ENCODE measurements at places on chromosomes 7 and 10.

DNA sequence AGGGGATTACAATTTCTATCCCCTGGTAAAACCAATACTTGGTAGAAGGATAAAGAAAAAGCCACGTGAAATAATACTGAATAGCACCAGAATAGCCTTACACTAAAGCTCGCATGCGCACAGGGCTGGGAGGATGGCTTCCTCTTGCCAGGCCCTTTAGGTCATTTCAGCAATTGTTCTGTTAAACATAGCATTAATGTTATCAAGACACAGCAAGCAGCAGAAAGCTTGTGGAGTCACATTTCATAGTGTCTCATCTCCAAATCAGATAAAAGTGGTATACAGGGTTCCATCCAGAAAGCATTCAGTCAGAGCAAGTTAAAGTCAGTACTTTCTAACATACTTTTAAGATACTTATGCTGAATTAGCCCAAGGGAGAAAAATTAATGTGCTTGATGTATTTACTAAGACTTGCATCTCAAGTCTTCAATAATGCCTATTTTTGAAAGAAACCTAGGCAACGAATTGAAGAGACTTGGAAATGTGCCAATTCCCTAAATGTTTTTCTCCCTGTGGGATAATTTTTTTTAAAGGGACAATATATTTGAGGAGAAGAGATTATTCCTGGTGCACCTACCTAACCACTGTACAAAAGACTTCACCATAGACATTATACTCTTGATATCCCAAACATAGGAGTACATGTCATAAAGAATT lies 14.3 kb upstream of the NPM3 start:
- no peak for DNase-seq

GRCh38 chr10:4672201-4672600 lies 153.8 kb upstream of the AKR1E2 start:
- DNase-seq: no peak

- no peak for DNase-seq
Measured at GRCh38 chr7:121102619-121103018, 114.1 kb downstream of the CPED1 start.

- DNase-seq: no peak
Measured at GRCh38 chr10:59434463-59435321, 72.3 kb upstream of the FAM13C start.

- peak; percentile 4 for DNase-seq
Measured at GRCh38 chr7:14748461-14748860, 154.1 kb downstream of the DGKB start.

DNA sequence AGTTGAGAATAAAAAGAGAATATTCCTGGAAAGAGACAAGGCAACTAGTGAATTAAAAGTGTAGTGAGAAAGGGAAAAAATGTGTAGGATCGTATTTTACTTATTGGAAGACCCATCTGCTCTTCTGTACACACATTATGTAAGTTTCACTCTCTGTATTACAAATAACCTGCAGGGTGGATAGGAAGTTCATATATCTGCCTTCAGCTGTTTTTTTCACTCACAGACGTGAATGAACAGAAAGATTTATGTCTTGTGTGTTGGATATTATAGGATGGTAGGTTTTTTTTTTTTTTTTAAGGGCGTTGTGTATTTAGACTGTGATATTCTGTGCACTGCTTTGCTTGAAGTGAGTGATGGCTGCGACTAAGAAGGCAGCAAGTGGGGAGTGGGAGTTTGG lies 266.5 kb downstream of the AUTS2 start:
- no peak for DNase-seq

GRCh38 chr7:23012908-23013714 lies 819 bp downstream of the HYCC1 start:
- peak; percentile 49 for DNase-seq

DNA sequence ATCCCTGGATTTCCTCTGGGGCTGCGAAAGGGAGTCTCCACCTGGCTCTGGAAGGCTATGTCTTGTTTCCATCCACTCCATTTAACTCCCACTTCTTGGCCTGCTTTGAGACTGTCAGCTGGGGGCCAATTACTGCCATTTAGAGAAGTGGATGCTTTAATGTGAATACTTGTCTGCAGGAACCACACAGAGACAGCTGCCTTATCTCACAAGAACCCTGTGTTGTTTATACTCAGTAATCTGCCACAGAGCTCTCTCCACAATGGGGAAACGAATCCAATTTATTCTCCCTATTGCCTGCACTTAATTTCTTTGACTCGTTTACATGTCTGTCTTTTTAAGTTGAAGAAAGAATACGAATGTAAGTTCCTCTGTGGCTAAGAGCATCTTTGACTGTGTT lies 787.0 kb upstream of the C7orf33 start:
- DNase-seq: peak; percentile 86

DNA sequence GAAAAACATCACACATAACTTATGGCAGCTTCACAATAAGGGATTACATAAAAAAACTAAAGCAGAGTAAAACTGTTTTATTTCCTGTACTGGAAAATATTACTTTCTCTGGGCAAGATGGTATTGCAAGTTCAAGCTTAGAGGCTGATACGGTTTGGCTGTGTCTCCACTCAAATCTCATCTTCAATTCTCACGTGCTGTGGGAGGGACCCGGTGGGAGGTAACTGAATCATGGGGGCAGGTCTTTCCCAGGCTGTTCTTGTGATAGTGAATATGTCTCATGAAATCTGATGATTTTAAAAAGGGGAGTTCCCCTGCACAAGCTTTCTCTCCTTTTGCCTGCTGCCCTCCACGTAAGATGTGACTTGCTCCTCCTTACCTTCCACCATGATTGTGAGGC lies 5.1 kb upstream of the LRRC27 start:
- DNase-seq: no peak

DNA sequence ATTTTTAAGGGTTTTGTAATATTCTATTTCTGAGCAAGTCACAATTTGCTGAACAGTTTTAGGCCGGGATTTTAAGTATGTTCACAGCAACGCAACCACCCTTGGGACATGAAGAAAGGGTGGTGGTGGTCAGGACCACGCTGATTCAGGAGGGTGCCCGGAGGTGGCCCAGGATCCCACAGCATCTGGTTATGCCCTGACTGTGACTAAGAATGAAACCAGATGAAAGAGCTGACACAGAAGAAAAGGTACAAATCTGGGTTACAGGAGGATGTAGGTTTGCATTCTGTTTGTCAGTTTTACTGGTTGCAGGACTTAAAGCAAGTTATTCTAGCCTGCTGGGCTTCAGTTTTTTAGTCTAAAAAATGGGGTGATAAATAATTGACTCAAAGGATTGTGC lies 279.7 kb downstream of the CCSER2 start:
- DNase-seq: no peak

DNA sequence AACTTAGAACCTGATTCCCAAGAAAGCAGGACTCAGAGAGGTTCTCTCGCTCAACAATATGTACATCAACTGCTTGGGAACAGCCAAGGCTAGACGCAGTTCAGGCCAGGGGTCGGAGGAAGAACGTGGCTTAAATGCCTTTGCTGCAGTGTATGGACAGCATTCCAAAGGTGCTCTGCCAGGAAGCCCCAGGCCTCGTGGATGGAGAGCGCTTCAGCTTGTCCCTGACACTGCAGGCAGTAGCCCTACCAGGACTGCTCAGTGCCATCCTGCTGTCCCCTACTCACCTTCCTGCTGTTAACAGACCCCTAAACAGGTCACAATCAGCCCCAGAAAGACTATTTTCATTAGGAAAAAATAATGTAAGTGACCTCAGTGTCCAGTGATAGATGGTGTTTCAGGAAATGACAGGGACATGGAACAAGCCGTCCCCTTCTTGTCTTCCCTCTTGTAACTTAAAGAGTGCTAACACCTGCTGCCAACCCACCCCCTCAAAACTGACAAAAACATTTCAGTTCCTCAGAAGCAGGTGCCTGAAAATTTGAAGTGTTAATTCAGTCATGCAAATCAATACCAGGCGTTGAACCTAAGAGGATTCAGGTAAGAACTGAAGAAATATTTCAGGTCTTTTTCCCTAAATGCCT lies 16.5 kb downstream of the CREB3L2 start:
- no peak for DNase-seq

GRCh38 chr7:4931943-4932342 lies 27.0 kb downstream of the MMD2 start:
- DNase-seq: no peak

GRCh38 chr10:31000071-31000782 lies 31.4 kb downstream of the ZNF438 start:
- DNase-seq: no peak

- no peak for DNase-seq
Measured at GRCh38 chr10:68870061-68870460, 31.1 kb upstream of the DDX50 start.

- no peak for DNase-seq
Measured at GRCh38 chr10:74344306-74344705, 193.3 kb downstream of the ADK start.

DNA sequence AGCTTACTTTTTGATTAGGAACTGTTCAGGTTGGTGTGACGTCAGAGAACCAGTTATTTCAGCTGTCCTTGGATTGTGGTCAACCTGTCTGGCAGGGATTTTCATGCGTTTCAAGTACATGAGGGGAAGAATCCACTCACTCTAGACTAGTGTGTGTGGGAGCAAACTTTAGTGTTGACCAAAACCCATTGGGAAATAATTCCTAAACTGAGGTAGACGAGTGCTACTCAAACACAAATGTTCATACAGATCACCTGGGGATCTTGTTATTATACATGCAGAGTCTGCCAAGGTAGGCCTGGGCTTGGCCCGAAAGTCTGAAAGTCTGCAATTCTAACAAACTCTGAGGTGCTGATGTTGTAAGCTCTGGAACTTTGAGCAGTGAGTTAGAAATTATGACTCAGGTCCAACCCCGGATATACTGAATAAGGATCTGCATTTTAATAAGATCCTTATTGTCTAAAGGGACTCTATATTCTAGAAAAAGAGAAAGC lies 111.1 kb upstream of the CREB5 start:
- no peak for DNase-seq

- no peak for DNase-seq
Measured at GRCh38 chr7:133365917-133366316, 113.0 kb downstream of the EXOC4 start.

GRCh38 chr10:120606051-120606764 lies 149.2 kb downstream of the PLPP4 start:
- DNase-seq: no peak

DNA sequence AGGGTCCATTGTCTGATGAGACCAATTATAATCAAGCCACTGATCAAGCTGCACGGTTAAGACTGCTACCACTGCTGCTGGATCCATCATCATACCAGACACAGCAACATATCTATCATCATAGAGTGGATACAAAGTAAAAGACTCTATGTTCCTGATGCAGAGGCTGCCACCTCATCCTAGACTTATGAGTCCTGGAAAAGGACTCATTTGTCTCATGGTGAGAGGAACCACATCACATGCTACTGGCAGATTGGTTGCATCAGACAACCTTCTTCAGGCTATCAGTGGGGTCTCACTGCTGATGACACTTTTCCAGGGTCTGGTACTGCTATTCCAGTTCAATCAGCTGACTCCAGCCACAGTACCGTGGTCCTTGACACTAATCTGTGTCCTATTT lies 79.0 kb downstream of the ABI1 start:
- DNase-seq: no peak

- DNase-seq: no peak
Measured at GRCh38 chr10:121108051-121108450, 256.9 kb downstream of the WDR11 start.

GRCh38 chr7:149701495-149702240 lies 71.7 kb downstream of the ZNF467 start:
- DNase-seq: no peak

DNA sequence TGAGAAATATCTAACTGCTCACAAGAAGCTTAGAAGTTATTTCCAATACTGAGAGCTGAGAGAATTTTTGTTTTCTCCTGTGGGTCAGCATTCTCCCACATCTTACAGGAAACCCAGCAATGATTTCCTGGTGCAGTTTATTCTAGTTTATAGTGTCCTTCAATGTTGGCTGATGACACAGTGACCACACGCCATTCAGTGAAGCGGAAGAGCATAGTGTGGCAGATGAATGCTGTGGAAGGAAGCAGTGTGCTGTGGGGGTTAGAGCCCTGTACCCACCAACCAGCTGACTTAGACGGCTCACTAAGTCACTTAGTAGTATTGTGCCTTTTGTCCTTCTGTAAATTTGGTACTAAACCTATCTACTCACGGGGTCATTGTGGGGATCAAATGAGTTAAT lies 1.4 kb upstream of the TMEM26 start:
- no peak for DNase-seq
